ENCODE measurements at places on chromosomes 13 and 19.
A peak's percentile ranks its signal among the peaks of the same experiment; 100 is the strongest.

DNA sequence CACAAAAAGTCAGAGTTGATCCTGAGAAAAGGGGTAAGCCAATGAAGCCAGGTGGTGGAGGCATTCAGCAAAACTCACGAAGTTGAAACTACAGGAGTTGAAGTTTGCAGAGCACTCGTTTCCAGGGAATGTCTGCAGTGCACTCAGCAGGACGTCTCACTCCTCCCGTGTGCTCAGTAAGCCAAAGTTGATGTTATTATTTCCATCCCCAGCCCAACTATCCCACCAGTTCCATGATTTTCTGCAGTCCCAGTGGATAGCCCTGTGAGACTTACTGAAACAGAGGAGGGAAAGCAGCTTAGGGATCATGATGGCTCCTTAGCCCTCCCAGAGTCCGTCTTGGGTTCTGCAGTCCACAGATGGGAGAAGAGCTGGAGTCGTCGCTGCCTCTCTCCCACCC lies at the start of gene TARM1:
TARM1 (minus strand) TSS at position 334 of the 400 bp plus-strand sequence; CDS start at position 309, 25 bp downstream.
- no peak for DNase-seq

DNA sequence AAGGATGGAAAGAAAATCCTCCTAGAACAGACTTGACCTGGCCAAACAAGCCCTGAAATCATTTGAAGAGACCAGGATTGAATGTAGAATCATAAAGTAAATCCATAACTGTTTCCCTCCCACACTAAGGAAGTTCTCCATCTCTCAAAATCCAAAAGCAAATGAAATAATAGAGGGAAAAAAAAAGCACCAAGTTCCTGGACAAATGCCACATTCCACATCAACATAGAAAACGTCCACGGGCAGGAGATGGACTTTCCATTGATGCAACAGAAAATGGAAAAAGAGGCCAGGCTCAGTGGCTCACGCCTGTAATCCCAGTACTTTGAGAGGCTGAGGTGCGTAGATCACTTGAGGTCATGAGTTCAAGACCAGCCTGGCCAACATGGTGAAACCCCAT lies 56.2 kb downstream of the INSR start:
- no peak for DNase-seq

DNA sequence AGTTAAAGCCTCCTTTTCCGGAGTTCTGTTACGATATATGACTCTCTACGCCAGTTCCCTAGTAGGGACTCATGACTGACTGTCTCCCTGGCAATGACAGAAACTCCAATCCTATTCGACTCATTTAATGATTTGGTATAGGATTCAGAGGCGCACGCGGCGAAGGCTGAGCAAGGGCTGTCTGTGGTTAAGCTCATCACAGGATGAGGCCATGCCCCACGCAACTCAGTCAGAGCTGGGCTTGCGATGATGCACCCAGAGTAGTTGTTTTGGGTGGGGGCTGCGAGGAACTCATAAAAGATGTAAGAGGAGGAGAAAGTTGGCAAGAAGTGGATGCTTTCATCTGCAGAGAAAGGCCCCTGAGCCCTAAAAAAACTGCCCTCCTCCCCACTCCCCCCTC lies 468 bp upstream of the SERTM1 start:
- no peak for DNase-seq

- no peak for DNase-seq
These were observed 67.3 kb upstream of the C1QTNF9 start for GRCh38 chr13:24242100-24242499.

DNA sequence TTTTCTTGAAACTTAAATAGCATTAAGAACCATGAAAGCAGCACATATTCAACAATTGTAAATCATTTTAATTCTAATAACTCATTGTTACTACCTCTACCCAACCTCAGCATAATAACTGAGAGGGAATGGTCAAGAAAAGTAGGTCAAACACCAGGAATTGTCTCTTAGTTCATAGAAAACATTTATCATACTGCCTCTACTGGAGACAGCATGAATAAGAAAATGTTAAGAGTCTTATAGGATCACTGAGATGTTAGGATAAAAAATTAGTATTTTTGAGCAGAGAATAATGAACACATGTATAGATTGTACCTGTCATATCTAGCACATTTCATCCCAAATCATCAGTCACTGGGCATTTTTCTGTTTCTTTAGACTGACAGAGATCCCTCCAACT lies 515.3 kb downstream of the PCDH9 start:
- no peak for DNase-seq

DNA sequence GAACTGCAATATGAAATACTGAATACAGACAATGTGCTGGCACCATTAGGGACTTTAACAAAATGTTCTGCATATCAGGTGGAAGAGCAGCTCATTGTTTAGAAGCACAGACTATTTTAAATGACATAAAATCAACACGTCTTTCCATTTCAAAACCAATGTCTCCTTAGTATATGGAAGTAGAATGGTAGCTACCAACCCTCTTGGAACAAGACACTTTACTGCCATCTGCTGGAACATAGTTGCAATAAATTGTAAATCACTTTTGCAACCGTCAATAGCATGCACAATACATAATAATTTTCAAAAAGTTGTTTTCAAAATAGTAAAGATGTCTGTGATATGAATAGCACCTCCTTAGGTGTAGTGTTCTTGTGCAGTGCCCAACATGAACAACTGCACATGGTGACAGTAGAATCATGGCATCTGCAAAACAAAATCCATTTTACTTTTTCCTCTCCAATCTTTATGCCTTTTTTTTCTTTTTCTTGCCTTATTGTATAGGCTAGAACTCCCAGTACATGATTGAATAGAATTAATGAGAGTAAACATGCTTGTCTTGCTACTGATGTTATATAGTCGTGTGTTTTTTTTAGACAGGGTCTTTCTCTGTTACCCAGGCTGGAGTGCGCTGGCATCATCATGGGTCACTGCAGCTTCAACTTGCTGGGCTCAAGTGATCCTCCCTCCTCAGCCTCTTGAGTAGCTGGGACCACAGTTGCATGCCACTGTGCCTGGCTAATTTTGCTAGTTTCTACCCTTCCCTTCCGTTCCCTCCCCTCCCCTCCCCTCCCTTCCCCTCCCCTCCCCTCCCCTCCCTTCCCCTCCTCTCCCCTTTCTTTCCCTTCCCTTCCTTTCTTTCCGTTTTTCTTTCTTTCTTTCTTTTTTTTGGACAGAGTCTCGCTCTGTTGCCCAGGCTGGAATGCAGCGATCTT lies 7.8 kb upstream of the LYPD5 start:
- DNase-seq, result peak; percentile 77

DNA sequence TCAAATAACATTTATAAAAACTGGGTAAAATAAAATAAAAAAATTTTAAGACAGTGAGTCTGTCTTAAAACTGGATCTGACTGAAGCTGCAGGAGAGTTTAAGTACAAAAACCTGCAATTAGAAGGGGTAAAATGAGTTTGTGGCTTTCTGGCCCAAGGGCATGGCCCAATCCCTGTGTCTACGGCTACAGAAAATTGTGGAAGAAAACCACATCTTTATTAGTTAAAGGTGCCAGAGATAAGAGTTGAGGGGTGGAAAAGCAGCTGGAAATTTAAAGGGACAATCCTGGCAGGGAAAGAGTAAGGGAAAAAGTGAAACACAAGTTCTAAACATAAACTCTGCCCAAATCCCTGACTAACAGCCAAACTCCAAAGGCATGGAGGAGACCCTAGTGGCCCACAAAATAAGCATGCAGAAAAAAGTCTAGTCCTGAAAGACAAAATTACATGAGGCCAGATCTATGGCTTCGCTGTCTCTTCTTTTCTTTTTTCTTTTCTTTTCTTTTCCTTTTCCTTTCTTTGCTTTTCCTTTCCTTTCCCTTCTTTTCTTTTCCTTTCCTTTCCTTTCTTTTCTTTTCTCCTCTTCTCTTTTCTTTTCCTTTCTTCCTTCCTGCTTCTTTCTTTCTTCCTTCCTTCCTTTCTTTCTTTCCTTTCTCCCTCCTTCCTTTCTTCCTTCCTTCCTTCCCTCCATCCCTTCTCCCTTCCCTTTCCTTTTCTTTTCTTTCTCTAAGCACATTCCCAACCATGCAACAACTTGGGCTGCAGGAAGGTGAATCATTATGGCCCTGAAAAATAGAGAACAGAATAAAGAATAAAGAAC lies 23.5 kb upstream of the DLEU7 start:
- DNase-seq, result no peak

DNA sequence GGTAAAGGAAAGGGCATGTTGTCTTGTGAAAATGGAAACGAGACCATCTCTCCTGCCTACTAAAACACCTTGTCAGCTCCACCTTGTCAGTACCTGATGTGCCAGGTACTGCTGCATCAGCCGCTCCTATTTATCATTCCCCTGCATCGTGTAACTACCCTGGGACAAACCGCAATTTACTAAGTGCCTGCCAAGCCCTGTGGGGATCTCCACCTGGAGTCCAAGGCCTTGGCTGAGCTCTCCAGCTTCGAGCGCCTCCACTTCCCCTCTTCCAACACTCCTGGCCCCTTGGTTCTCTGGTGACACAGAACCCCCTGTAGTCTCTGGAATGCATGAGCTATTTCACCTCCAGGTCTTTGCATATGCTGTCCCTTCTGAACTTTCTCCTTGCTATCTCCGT lies 25.9 kb upstream of the CCNP start:
- DNase-seq, result no peak

DNA sequence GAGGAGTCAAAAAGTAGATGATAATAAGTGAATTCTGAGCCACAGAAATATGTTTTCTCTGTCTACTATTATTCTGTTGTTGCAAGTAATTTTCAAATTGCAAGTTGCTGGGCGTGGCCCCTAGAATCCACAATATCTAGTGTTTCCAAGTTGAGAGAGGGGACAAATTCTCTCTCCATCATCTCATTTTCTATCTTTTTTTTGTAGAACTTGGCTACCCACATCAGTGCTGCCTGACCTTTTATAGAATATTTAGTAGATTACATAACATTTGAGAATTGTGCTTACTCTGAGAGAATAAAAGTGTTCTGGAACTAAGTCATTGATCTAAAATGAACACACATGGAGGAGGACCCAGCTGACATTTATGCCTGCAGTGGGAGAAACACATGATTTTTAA lies 110.9 kb upstream of the CSNK1A1L start:
- DNase-seq, result no peak

DNA sequence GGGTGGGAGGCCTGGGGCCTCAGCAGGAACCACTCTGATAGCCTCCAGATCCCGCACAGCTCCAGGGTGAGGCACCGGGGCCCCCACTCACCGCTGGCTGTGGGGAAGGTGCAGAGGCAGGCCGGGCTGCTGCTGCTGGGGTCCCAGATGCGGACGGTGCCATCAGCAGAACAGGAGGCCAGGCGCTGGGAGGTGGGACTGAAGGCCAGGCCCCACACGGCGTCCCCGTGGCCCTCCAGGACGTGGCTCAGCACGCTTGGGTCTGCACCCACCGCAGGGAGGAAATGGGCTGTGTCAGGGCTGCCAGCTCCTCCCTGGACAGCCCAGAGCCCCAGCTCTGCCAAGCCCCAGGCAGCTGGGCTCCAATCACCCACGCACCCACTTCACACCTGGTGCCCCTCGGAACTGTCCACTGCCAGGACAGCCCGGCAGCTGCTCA lies 6.1 kb upstream of the PRKD2 start:
- DNase-seq, result no peak

DNA sequence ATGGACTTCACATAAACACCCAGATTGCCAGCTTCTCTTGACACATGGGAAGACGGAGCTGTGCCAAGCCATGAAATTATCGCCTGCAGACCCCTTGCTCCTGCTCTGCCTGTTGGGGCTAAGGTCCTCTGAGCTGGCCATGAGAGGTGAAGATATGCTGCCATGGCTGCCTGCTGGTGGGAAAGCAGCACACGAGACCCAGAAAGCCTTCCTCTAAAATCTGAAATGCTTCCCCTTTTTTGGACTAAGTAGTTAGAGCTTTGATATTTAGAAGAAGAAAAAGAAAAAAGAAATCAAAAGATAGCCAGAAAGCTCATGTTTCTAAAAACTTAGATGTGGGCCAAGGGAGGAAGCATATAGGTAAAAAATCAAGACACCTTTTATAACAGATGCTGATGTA lies 11.2 kb downstream of the WDFY2 start:
- no peak for DNase-seq

GRCh38 chr19:11045536-11045935 lies 43.7 kb upstream of the LDLR start:
- no peak for DNase-seq

Measured in NCI-H446 (cell line).